ENCODE measurements at places on chromosomes 7 and 10. TPM values are rescaled to one million over a fixed set of nuclear protein-coding genes. Genes with fewer than 3 reads are reported as not detected.

Gene UTF1
- not detected for total RNA-seq

DNA sequence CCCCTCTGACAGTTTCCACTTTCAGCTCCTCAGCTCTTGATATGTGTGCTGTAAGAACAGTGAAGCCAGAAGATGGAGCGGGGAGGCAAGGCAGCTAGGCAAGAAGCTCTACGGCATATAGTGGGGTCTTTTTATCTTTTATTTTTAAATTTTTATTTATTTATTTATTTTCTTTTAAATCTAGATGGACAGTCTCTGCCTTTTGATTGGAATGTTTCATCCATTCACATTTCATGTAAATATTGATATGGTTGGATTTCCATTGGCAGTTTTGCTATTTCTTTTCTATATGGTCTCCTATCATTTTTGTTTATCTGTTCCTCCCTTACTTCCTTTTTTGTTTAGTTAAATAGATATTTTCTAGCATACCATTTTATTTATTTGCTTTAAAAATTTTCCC lies 183.7 kb downstream of the TMEM178B start:
- DNase-seq, result no peak

DNA sequence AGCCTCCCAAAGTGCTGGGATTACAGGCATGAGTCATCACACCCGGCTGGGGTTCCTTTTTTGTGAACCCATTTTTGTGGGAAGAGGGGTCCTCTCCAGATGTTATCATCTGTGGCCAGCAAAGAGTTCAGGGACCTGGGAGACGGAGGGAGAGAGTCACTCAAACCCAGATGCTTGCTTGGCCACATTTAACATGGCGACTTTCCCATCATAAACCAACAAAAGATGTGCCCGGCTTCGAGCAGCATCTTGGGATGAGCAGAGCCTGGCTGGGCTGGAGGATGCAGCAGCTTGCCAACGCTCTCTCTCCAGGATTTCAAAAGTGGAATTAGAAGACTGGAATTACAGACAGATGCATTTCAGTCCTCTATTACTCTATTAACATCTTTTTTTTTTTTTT lies 19.1 kb upstream of the HABP2 start:
- no peak for DNase-seq

DNA sequence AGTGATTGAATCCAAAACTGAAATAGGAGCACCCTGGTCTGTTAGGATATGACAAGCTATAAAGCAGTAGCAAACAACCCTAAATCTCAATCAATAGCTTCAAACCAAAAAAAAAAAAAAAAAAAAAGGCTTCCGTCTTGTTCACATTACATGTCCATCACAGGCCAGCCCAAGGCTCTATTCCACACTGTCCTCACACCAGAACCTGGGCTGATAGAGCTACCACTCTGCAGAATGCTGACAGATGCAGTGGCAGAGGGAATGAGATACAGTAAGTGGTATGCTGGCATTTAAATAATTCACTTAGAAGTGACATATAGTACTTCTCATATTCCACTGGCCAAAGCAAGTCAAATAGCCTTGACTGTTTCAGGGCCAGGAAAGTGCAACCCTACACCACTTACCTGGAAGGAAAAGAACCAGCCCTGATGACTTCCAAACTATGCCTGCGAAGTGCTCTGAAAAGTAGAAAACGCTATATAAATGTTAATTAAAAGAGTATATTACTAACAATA lies 5.8 kb downstream of the CDCA7L start:
- DNase-seq, result no peak

DNA sequence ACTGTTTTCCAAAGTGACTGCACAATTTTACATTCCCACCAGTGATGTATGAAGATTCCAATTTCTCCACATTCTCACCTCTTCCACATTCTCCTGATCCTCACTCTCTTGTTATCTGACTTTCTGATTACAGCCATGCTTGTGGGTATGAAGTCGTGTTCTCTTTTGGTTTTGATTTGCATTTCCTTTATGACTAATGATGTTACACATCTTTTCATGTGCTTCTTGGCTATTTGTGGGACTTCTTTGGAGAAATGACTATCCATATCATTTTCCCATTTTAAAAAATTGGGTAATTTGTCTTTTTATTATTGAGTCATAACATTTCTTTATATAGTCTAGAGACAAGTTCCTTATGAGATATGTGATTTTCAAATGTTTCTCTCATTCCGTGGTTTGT lies 10.5 kb upstream of the GIMAP8 start:
- DNase-seq, result no peak
